ENCODE measurements at places on chromosomes 1 and 21.

- DNase-seq = peak; percentile 36
Observed at GRCh38 chr1:39409055-39409816, 82.2 kb upstream of the BMP8A start.

DNA sequence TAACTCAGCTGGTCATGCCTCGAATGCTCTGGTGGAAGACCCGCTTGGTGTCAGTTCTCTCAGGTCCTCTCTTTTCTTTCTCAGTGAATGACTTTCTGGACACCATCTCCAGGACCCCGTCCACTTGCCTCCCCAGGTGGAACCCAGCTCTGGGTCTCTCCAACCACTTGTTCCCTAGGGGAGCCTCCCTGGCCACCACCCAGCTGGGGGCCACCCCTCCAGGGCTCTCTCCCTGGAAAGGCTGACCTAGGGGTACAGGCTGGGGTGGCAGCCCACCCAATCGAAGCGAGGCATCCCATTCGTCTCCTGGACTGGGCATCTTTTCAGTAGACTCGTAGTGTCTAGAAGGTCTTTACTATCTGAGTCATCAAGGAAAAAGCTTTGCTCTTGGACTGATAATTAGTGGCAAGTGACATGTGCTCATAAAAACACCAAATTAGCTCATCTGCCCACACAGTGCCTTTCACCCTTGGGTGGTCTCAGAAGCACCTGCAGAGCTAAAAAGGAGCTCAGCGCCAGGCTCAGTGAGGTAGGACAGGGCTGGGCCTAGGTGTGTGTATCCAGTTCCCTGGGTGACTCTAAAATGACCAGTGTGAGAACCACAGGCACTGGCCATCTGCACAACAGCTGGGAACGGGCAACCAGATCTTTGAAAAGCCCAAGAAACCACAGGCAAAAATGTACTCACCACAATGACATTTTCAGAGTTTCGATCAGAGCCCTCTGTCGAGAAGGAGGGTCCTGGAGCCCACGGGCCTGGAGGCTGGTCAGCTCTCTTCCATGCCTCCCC is 2.4 kb upstream of the PDXK start:
- DNase-seq = no peak

GRCh38 chr1:3611170-3612019 is at the start of gene MEGF6:
Gene MEGF6, minus strand, starts transcription at chr1:3611508. Its CDS starts 240 bp downstream, at chr1:3611268.
- peak; percentile 28 for DNase-seq

DNA sequence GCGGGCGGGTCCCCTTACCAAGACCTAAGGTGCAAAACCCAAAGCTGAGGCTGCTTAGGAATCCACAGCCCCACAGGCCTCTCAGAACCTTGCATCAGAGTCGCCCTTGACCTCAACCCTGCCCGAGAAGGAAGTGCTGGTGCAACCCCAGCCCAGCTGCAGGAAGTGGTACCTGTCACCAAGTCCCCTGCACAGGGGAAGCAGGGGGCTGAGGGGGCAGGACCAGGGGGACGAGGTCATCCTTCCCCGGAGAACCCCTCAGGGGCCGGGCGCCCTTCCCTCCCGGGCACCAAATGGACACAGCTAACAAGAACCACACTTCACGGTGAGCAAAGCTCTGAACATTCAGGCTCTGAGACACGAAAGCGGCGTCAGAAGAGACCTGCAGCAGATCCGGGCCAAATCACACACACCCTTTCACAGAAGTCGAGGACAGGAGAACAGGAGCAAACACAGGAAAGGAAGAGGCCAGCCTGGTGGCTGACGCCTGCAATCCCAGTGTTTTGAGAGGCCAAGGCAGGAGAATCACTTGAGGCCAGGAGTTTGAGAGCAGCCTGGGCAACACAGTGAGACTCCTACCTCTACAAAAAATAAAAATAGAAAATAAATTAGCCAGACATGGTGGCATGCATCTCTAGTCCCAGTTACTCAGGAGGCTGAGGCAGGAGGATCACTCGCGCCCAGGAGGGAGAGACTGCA is 6.4 kb downstream of the ITGB2 start:
- peak; percentile 81 for DNase-seq

DNA sequence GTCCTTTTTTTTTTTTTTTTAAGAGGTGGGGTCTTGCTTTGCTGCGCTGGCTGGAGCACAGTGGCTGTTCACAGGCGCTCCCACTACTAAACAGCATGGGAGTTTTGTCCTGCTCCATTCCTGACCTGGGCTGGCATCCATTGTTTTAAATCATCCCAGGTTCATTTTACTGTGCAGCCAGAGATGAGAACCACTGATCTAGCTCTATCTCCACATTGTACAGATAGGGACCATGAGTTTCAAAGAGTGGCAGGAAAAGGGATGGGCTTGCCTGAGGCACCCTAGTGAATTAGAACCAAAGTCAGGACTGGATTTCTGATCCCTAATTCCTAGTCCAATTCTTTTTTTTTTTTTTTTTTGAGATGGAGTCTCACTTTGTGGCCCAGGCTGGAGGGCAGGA is 7.2 kb upstream of the TMEM222 start:
- DNase-seq = no peak

- no peak for DNase-seq
Observed at GRCh38 chr1:77866296-77866695, 22.1 kb upstream of the NEXN start.

GRCh38 chr1:203284411-203285123 is 20.8 kb upstream of the BTG2 start:
- peak; percentile 53 for DNase-seq

DNA sequence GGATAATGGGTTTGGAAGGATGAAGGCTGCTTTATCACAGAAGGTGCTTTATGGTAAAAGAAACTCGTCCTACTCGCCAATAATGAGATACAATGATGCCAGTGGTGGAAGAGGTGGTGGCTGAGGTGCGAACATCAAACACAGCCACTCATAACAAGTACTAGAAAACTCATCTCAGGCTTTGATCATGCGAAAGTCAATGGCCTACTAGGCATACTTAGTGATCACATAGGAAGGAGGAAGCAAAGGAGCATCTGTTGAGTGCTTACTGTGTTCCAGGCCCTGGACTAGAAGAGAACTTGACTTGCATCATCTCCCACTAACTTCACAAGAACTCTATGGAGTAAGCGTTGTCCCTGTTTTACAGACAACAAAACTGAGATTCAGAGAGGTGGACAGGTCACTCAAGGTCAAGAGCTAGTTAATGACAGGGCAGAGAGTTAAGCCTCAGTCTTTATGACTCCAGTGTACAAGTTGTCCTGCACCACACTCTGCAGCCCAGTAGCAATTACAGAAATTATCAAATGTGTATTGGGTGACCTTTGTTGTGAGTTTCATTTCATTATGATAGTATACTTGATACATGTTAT is 33.6 kb downstream of the RUNX1 start:
- DNase-seq = no peak

DNA sequence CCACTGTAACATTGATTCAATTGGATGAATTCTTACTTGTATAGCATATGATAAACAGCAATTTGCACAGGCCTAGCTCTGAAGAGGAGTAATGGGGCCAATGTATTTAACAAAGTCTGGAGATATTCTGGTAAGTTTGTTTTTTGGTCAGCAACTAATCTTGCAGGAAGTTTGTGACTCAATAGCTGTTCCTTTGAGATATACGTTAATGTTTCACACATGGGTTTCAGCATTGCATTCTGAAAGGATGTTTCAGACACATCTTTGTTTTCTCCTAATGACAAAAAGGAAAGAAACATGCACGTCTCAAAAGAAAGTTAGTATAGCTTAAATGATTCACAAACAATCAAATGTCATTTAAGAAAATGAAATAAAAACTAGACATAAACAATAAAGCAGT is 49.0 kb downstream of the LTN1 start:
- no peak for DNase-seq

DNA sequence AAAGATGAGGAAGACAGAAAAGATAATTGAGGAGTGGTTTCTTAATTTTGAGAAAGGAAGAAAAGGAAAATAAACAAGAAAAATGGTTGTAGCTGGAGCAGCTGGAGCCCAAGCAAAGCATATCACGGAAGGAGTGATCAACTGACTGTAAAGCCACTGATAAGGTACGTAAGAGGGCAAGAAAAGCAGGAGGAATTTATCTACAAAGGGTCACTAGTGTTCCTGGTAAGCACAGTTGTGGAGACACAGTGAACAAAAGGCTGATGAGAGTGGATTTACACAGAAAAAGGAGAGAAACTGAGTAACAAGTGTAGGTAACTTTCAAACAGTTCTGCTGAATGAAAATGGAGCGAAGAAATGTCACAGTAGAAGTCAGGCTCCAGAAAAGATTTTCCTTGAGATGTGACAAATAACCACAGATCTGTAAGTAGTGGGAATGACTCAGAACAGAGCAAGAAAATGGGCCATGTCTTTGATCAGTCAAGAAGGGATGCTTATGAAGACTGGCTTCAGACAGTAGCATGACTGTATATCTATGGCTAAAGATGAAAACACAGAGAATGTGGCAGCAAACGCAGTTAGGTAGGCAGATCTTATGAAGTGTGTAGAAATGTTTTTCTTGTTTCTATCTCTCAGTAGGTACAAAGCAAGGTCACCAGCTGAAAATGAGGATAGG is 45.6 kb upstream of the RBM34 start:
- DNase-seq = no peak

GRCh38 chr1:57142169-57142568 is 176.4 kb upstream of the C8B start:
- no peak for DNase-seq

DNA sequence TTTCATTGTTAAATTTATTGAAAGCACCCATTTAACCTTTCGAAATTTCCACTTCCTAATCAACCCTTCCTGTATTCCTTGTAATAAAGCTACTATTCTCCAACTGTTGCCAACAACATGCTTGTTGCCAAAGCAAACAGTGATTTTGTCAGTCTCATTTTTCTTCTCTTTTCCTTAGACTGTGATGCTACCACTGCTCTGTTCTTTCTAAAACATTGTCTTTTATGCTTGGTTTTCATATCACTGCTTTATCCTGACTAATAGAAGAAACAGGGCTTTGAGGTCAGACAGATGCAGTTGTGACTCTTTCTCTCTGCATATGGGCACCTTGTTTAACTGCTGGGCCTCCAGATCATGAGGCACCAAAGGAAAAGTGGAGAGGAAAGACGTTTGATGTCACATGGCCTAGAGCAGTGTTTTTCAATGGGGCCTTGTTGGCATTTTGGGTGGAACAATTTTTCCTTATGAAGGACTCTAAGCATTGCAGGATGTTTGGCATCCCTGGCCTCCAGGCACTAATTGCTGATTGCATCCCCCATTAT is 56.1 kb downstream of the HMCN1 start:
- DNase-seq = no peak

DNA sequence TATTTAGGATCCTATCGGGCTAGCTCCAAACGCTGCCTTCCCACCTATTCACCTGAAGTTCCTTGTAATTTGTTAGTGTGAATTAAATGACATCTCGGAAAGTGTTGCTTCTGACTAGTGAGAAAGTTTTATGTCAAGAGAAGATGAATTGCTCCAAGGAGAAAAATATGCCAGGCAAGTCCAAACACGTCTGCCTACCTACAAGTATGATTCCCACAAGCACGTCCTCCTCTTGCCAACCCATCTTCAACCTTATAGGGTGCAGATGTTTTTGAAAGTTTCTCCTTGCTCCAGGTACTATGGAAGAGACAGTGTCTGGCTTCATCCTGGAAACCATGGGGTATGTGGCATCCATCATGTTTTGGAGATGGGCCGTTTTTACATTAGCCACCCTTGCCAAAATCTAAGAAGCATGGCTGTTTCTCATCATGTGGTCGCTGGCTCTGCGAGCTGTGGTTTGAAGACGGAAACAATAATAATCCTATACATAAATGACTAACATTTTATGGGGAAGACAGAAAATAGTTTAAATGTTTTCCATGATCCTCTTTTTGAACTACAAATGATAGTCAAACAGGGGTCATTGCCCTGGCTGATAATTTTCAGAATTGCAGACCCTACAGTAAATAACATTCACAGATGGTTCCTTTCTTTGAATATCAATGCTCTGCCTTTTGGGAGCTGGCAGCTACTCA is 505.8 kb downstream of the SMYD3 start:
- no peak for DNase-seq

GRCh38 chr21:25845729-25846256 is 111.0 kb downstream of the GABPA start:
- DNase-seq = no peak

DNA sequence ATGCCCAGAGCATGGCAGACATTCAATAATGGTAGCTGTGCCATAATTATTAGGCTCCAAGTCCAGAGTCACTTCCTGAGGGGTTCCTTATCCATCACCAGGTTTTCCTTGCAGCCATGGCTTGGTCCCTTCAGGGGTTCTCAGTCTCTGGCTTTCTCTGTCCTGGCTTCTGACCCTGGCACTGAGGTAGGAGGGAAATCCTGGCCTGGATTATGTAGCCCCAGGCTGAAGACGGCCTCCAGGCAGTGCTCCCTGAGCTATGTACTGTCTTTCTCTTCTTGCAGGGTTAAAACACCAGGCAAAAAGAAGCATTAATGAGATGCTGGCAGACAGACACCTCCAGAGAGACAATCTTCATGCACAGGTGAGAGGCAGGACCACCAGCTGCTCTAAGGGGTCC is 9.5 kb upstream of the PADI3 start:
- peak; percentile 76 for DNase-seq

DNA sequence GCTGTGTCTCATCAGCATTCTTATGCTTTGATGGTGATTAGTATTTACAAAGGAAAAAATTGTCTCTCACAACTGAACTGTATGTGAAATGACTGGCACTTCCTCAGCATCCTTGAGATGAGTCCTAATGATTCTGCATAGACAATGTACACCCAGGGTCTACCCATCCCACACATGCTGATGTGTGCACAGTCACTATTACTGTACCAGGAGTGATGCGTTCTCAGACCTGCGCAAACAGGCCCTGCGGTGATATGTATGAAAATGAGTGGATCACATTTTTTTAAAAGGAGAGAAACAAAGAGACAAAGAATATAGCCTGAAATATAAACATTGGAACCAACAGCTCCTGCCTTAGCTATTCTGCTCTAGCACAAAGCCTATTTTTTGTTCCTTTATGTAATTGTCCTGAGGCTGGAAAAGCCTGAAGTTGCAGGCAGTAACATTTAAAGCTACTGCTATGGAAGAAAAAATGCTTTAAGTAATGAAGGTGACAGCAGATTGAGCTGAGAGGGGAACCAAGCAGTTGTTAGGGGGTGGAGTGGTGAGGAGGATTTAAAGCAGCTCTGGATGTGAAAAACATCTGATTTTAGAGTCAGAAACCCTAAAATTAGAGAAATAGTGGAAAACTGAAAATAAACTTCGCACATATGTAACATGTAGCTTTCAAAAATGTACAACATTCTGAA is 5.5 kb downstream of the RCAN1 start:
- DNase-seq = no peak

DNA sequence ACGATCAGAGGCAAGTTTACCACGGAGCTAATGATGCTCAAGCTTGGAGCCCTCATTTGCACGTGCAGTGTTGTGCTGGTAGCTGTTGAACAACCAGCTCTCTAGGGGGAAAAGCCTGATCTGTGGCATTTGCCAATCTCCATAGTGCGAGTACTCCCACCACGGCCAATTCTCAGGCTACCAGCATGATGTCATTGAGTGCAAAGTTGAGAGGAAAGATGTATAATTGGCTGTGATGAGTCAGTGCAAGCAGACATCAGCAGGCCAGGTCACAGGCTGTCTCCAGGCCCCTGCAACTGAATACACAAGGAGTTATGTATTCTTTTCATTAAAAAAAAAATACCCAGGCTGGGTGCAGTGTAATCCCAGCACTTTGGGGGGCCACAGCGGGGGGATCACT is 233.1 kb upstream of the VAMP3 start:
- peak; percentile 45 for DNase-seq
